Type B pancreatic cell (in vitro differentiated cells): ENCODE measurements at places on chromosomes 1 and 21. TPM values are rescaled to one million over a fixed set of nuclear protein-coding genes. Genes with fewer than 3 reads are reported as not detected.
A peak's percentile ranks its signal among the peaks of the same experiment; 100 is the strongest.

KRTAP11-1 gene
- not detected in 2 replicates for total RNA-seq

ST6GALNAC5 gene
- 21.1 and 36.6 TPM in 2 replicates for total RNA-seq

TPTE gene
- not detected in 2 replicates for total RNA-seq

KLHL20 gene
- total RNA-seq, result 22.8 and 23.6 TPM in 2 replicates

DNA sequence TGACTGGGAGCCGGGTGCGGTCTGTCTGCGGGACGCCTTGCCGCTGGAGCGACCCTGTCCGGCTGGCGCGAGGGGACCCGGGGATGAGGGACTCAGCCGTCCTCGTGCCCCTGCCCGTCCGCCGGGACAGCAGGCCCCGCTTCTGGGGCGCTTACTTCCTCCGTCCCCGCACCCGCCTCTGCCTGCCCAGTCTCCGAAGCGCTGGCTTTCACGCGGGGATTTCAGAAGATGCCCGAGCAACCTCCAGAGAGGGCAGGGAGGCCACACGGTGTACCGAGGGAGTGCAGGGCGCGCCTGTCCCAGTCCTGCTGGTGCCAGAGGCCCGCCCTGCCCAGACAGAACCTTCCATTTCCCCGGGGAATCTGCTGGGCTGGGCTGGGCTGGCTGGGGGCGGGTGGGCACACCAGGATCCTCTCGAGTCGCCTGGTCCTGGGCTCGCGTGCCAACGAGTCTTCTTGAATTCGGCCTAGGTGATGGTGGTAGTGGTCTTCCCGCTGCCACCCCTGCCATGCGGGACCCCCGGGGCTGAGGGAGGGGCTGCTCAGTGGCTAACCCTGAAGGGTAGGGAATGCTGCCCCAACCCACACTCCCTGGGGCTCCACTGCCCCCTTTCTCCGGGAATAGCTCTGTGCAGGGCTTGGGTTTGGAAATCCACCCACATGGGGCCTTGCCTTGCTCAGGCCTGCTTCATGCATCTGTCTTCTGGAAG, 2.5 kb upstream of the TRPM2 start:
- H3K27me3 ChIP-seq, result peaks cover 8% of the 10 kb centered on the region
- DNase-seq, result peak; percentile 67
- H3K27ac ChIP-seq, result no peak overlapping the region
- H3K4me1 ChIP-seq, result no peaks in the 10 kb centered on the region

SH3D21 gene
- total RNA-seq, result 15.7 and 32.5 TPM in 2 replicates

DNA sequence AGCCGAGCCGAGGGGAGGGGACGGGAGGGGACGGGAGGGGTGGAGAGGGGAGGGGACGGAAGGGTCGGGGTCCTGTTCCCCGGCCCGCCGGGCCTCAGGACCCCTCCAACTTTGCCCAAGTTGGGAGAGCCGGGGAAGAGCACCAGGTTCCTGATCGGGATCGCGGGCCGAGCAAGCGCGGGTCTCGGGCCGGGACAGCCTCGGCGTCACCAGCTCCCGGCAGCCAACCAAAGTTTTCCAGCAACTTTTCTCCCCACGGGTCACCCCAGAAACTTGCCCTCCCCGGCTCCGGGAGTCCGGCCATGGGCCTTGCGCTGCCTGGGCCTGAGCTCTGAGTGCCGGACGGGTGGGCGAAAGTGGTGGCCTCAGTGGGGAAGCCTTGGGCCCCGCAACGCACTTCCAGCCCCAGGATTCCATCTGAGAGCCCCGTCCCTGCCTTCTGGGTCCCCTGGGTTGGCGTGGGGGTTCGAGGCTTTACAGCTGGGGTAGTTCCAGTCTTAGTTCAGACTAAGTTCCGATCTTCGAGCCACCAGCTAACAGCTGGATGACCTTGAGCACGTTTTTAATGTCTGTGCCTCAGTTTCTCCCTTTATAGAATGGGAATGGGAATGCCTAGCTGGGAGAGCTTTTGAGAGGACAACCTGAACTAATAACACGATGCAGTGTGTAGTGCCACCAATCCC, 458 bp downstream of the ZC3H12A start:
- H3K36me3 ChIP-seq, result no peaks in the 10 kb centered on the region
- DNase-seq, result no peak
- peak overlapping the region; percentile 86 for H3K4me3 ChIP-seq
- peak overlapping the region; percentile 78 for H3K27ac ChIP-seq
- peaks cover 31% of the 10 kb centered on the region for H3K4me1 ChIP-seq

GRCh38 chr1:150577557-150578271, 1.7 kb downstream of the MCL1 start:
- peak overlapping the region; percentile 93 for H3K27ac ChIP-seq
- H3K4me1 ChIP-seq, result peaks cover 36% of the 10 kb centered on the region
- H3K27me3 ChIP-seq, result no peaks in the 10 kb centered on the region
- H3K36me3 ChIP-seq, result peaks cover 49% of the 10 kb centered on the region
- DNase-seq, result no peak
- peak overlapping the region; percentile 94 for H3K4me3 ChIP-seq

- H3K27ac ChIP-seq, result no peak overlapping the region
- no peaks in the 10 kb centered on the region for H3K36me3 ChIP-seq
- peaks cover 9% of the 10 kb centered on the region for H3K4me1 ChIP-seq
- no peak for DNase-seq
Observed at GRCh38 chr1:42434340-42434739, 21.5 kb downstream of the ZMYND12 start.

CNN3 gene
- total RNA-seq, result 152 and 258 TPM in 2 replicates

- H3K27ac ChIP-seq, result no peak overlapping the region
- H3K36me3 ChIP-seq, result no peaks in the 10 kb centered on the region
- no peaks in the 10 kb centered on the region for H3K4me1 ChIP-seq
- H3K4me3 ChIP-seq, result no peak overlapping the region
Observed at GRCh38 chr1:78054559-78054958, 8.8 kb downstream of the GIPC2 start.

DNA sequence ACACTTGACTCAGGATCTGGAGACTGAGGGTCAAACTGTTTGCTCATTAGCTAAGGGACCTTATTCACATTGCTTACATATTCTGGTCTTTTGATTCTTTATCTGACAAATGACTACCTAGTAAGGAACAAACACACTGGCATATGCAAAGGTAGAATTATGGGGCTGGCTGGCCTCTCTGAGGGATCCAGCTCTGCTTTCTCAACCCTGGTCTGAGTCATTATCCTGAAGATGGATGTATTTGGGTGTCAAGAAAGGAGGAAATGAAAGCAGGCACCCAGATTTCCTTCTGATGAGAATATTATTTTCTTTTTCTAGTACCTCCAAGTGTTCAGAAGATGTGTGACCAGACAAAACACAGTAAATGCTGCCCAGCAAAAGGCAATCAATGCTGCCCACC, 6.0 kb downstream of the SMCP start:
- no peak overlapping the region for H3K27ac ChIP-seq
- DNase-seq, result no peak

LHX8 gene
- 0.31 and 1.2 TPM in 2 replicates for total RNA-seq

DNA sequence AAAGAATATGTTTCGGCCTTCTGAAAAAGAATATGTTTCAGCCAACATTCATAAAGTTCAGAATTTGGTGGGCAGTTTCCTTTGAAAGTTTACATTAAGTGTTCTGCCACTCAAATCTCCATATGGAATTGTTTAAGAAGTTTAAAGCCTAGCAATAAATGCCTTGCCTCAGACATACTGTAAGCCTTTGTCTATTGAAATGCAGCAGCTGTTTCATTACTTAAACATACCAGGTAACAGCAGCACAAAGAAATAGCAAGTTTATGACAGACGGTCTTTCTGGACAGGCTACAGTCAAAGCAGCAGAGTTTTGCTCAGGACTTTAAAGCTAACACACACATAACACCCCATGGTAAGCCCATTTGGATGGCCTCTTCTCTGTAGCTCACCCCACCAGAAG, 38.5 kb upstream of the C1orf105 start:
- peaks cover 8% of the 10 kb centered on the region for H3K36me3 ChIP-seq
- no peaks in the 10 kb centered on the region for H3K27me3 ChIP-seq
- no peak for DNase-seq
- peaks cover 62% of the 10 kb centered on the region for H3K4me1 ChIP-seq

DIO1 gene
- 4.1 and 6.0 TPM in 2 replicates for total RNA-seq

- H3K4me3 ChIP-seq, result no peak overlapping the region
- no peaks in the 10 kb centered on the region for H3K36me3 ChIP-seq
- peaks cover 45% of the 10 kb centered on the region for H3K27me3 ChIP-seq
- H3K4me1 ChIP-seq, result no peaks in the 10 kb centered on the region
Observed at GRCh38 chr1:110298991-110299390, 40.2 kb upstream of the RBM15 start.

PTPN7 gene
- 0.29 TPM in 1 of 2 replicates, not detected in the other for total RNA-seq

- no peaks in the 10 kb centered on the region for H3K36me3 ChIP-seq
- H3K4me3 ChIP-seq, result no peak overlapping the region
- H3K27ac ChIP-seq, result no peak overlapping the region
Observed at GRCh38 chr1:204872262-204872881, 1.7 kb downstream of the NFASC start.

CFHR2 gene
- not detected in 2 replicates for total RNA-seq

TNFRSF25 gene
- total RNA-seq, result 27.0 and 29.4 TPM in 2 replicates

C1orf115 gene
- total RNA-seq, result 7.5 and 19.0 TPM in 2 replicates

TBX15 gene
- 0.19 and 8.5 TPM in 2 replicates for total RNA-seq

DNA sequence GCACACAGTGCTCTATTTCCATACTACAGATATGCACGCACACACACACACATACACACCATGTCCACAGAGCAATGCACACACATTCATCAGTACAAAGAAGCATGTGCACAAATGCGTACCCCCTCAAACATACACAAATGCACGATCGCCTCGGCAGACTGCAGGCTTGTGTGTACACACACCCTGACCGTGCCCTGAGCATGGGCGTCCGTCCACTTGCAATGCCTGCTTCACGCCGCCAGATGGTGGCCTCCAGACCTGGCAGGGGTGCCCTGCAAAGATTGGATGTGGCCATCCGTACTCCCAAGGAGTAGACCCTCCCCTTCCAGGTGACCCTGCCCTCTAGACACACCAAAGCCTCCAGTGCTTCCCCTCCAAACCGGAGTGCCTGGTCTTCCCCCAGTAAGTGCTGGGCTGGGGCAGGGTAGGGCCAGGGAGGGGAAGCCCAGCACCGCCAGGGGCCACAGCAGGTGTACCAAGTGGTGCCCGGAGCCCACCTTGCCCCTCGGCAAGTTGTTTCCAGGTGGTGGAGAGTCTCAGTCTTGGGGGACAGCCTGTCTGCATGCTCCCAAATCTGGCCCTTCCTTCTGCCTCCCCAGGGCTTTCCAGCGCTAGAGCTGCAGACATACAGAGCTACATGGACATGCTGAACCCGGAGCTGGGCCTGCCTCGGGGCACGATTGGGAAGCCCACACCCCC, 20.6 kb downstream of the ESPN start:
- H3K27me3 ChIP-seq, result peaks cover 27% of the 10 kb centered on the region
- H3K27ac ChIP-seq, result peak overlapping the region; percentile 14
- H3K4me1 ChIP-seq, result peaks cover 14% of the 10 kb centered on the region

DNA sequence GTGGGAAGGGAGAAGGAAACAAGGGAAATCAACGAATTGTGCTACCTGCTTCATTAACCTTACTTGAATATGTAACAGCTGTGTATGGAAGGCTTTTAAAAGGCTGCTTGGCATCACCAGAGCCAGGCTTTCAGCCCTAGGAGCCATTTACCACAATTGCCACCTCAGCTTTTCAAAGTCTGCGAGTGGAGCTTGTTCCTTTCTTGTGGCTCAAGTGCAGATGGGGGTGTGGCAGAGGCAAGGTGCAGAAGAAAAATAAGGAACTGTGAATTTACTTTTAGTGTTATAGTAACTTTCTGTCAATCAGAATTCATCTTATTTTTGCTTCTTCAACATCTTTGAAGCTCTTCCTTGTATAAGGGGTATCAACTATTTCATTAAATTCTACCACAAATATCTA, 17.6 kb downstream of the CLCA2 start:
- no peak for DNase-seq

SEC22B gene
- 24.3 and 30.0 TPM in 2 replicates for total RNA-seq

DNA sequence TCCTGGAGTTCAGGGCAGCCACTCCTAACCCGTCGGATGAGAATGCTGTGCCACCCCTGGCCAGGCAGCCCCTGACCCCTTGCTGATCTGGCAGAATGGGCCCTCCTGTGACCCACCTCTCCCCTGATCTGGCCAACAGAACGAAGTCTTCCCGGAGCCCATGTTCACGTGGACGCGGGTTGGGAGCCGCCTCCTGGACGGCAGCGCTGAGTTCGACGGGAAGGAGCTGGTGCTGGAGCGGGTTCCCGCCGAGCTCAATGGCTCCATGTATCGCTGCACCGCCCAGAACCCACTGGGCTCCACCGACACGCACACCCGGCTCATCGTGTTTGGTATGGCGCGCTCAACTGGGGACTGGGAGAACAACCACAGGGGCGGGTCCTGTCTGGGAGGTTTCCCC, 104.1 kb upstream of the KLHDC7A start:
- peaks cover 50% of the 10 kb centered on the region for H3K27me3 ChIP-seq
- no peaks in the 10 kb centered on the region for H3K4me1 ChIP-seq
- H3K27ac ChIP-seq, result no peak overlapping the region
- no peak overlapping the region for H3K4me3 ChIP-seq
- no peak for DNase-seq

GRCh38 chr1:45793942-45794604, 9.3 kb upstream of the MAST2 start:
- peaks cover 4% of the 10 kb centered on the region for H3K27me3 ChIP-seq
- no peak for DNase-seq
- H3K4me3 ChIP-seq, result no peak overlapping the region
- no peaks in the 10 kb centered on the region for H3K4me1 ChIP-seq
- H3K36me3 ChIP-seq, result no peaks in the 10 kb centered on the region

GRCh38 chr1:231036416-231036815, 3.6 kb downstream of the FAM89A start:
- peaks cover 15% of the 10 kb centered on the region for H3K4me1 ChIP-seq
- H3K27ac ChIP-seq, result no peak overlapping the region
- H3K27me3 ChIP-seq, result peaks cover 5% of the 10 kb centered on the region
- no peak for DNase-seq

- H3K36me3 ChIP-seq, result peaks cover 7% of the 10 kb centered on the region
- no peak for DNase-seq
- H3K27ac ChIP-seq, result peak overlapping the region; percentile 81
Observed at GRCh38 chr1:90717665-90718410, 736 bp upstream of the BARHL2 start.

DNA sequence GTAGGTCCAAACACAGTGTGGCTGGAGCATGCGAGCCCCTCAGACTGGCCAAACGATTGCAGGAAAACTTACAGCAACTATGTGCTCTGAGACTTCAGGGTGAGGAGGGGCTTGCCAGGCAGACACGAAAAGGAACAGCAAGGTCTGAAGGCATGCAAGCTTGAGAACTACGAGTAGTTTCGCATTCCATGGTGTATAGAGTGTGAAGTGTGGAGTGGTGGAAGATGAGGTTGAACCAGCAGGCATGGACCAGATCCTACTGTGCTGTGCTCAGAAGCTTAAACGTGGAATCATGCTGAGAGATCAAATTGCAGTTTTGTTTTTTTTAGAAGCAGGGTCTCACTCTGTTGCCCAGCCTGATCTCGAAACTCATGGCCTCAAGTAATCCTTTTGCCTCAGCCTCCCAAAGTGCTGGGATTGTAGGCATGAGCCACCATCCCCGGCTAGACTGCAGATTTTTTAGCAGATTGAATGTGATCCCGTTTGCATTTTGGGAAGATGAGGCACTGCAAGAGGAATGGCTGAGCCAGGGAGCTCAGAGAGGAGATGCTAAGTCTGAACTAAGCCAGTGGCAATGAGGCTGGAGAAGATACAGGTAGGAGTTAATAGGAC, 5.1 kb upstream of the TFAP2E start:
- H3K4me3 ChIP-seq, result no peak overlapping the region
- DNase-seq, result no peak
- peaks cover 5% of the 10 kb centered on the region for H3K36me3 ChIP-seq
- no peak overlapping the region for H3K27ac ChIP-seq
- no peaks in the 10 kb centered on the region for H3K4me1 ChIP-seq
- H3K27me3 ChIP-seq, result peaks cover 47% of the 10 kb centered on the region

TNFRSF14 gene
- 4.2 and 8.5 TPM in 2 replicates for total RNA-seq

GRCh38 chr1:115217150-115218033, 120.7 kb downstream of the NGF start:
- H3K27ac ChIP-seq, result no peak overlapping the region
- H3K27me3 ChIP-seq, result peaks cover 3% of the 10 kb centered on the region
- H3K4me3 ChIP-seq, result no peak overlapping the region
- no peaks in the 10 kb centered on the region for H3K36me3 ChIP-seq
- DNase-seq, result no peak
- H3K4me1 ChIP-seq, result peaks cover 6% of the 10 kb centered on the region

MTMR11 gene
- 21.0 and 33.1 TPM in 2 replicates for total RNA-seq
